ENCODE measurements at places on chromosomes 7 and 10.

- no peak for DNase-seq
Observed at GRCh38 chr7:4225361-4225771, 456.7 kb upstream of the FOXK1 start.

DNA sequence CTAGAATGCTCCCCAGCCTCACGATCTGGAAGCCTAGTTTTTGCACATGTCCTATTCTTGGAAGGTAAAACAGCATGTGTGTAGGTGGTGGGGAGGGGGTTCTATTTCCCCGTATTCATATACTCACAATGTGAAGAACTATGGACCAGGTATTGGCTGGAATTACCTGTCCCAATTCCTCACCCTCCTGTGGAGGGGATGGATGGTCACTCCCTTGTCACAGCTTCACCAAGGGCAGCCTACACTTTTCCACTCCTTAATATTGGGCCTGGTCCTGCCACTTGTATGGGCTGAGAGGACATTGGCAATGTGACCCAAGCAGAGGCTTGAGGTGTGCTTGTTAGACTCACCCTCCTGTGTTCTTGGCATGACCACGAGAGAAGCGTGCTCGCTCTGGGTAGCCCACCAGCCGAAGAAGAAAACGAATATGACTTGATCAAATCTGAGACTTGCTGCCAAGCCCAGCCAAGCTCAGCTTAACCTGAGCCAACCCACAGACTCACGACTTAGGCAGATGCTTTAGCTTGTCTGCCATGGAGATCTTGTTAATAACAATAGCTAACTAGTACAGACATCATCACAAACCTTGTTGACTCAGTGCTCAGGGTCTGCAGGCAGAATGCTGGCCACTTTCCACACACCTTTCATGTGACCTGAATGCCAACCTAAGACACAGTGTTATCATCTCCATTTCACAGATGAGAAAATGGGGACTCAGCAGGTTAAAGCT lies 17.2 kb downstream of the ZNF488 start:
- DNase-seq = no peak

GRCh38 chr7:133024596-133024995 lies 57.3 kb downstream of the CHCHD3 start:
- no peak for DNase-seq

DNA sequence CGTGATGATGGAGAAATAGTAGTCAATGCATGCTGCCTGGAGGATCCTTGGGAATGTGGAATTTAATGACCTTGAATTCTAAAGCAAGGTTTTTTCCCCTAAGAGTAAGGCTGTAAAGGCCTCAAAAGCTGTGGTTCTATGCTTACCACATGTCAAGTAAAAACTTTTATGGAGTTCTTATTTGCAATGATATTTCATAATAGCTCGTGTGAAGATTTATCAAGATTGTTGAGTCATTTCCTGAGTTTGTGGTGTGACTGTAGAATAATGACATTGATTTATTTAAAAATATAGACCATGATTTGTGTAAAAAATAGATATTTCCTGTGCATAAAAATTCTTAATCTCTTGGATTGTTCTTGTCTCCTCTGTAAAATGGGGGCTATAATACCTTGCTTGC lies 67.5 kb upstream of the SORCS1 start:
- no peak for DNase-seq

- DNase-seq = peak; percentile 68
Observed at GRCh38 chr10:61974601-61975390, 73.3 kb downstream of the ARID5B start.

DNA sequence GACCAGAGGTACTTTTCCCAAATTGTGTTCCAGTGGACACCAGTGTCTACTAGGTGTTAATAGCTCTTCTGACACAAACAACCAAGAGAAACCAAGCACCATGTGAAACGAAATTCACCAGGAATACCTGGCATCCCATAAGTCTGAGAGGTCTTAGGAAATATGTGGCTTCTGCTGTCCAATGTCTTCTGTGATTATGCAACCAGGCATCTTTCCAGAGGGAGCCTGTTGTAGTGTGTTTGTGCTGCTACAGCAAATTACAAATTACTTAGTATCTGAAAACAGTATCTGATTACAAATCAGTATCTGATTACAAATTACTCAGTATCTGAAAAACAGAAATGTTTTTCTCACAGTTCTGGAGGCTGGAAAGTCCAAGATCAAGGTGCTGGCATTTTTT lies 133.6 kb upstream of the NPVF start:
- DNase-seq = no peak

DNA sequence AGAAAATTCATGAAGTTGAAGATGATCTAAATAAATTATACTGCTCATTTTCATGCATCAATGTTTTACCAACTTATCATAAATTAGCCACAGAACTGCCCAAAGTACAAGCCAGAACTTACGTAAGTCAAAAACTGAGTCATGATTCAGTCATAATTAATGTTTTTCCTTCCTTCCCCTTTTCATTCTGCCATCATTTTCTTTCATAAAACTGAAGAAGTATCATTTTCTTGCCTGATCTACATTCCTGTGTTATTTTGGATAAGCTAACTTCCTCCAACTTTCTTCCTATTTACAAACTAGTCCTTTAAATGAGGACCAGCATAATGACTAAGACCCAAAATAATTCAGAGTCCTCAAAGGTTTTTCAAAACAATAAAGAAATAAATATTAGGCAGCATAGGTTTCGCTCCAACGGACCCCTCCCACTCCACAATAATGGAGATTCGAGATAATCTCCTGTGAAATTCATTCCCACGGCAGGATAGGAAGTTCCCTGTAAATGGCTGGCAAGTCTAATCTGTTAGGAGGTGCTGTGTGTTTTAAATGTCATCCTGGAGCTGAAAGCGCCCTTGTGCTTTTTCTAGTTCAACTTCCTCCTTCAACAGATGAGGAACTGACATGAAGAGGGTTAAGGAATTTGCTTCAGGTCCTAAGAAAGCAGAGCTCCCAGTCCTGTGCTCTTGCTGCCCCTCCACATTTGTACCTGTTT lies 218.9 kb downstream of the DOCK4 start:
- no peak for DNase-seq

GRCh38 chr7:36032361-36032818 lies 120.7 kb upstream of the EEPD1 start:
- no peak for DNase-seq

DNA sequence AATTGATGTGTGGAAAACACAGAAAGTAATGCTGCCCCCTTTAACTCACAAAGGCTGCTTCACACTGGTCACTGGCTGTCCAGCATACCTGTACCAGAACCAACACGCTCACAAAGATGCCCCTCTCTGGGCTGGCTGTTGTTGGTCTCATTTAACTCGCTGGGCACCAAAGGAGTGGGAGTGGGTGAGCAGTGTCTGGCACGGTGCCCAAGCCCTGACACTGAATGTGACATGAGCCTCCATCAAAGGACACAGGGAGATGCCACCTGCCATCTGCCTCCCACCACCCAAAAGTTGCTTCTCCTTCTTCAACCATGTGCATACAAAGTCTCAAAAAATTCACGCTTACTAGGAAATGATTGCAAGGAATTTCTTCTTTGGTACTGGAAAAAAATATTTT lies 86.8 kb downstream of the FGFR2 start:
- DNase-seq = no peak

DNA sequence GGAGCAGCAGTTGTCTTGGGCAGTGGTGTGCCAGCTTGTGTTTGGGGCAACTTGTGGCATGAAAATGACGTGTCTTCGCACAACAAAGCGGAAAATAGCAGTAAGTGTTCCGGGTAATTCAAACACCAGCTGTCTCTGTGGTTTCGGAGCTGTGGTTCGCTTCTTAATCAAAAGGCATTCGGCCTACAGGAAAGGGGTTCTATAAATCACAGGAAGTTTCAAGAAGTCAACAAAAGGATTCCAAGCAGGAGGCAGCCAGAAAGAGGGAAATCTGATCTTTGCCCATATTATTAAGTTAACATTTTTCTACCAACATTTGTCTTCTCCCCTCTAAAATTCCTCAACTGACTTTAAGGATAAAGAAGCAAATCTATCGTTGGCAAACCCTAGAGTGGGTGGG lies 353.4 kb downstream of the FGFR2 start:
- no peak for DNase-seq

- DNase-seq = no peak
Observed at GRCh38 chr7:68417002-68417401, 1181.3 kb upstream of the AUTS2 start.

GRCh38 chr7:2729031-2729892 lies 41.3 kb downstream of the AMZ1 start:
- no peak for DNase-seq

GRCh38 chr7:17681965-17682364 lies 258.3 kb downstream of the SNX13 start:
- no peak for DNase-seq

DNA sequence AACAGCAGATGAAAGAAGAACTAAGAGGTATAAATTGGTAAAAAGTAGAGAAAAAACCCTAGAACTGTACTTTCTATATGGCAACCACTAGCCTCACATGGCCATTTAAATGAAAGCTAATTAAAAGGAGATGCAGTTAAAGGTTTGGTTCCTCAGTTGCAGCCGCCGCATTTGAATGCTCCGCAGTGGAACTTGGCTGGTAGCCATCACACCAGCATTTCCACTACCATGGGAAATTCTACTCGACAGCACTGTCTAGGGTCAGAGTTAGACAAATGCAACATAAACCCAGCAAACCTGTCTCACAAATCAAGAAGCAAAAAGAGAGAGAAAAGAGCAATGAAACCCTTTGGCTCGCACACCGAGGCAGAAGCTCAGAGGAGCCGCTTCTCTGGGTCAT lies 29.7 kb downstream of the VIPR2 start:
- DNase-seq = no peak

DNA sequence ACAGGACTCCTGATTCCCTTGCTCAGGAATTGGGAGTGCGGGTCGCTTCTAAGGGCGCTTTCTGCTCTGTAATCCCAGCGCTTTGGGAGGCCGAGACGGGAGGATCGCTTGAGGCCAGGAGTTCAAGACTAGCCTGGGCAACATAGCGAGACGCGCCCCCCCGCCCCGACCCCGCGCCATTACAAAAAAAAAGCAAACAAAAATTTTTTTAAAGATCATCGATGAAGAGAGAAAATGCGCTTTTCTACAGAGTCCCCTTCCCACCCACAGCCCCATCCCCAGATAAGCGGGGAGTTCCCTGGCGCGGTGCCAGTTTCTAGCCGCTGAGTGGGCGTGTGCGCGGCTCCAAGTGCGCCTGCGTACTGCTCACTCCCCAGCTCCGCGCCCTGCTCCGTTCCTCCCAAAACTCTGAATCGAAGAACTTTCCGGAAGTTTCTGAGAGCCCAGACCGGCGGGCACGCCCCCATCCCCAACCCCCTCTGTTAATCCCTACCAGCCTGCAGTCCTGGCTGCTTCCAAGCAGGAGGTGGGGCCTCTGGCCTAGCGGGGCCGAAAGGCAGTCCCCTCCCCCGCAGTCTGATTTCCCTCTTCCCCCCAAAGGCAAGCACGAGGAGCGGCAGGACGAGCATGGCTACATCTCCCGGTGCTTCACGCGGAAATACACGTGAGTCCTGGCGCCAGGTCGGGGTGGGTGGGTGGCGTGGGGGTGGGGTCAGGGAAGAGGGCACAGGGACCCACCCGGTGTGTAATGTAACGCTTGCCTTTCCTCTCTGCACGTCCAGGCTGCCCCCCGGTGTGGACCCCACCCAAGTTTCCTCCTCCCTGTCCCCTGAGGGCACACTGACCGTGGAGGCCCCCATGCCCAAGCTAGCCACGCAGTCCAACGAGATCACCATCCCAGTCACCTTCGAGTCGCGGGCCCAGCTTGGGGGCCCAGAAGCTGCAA lies 1.0 kb downstream of the HSPB1 start:
- peak; percentile 65 for DNase-seq

- no peak for DNase-seq
Observed at GRCh38 chr10:118992496-118992895, 37.0 kb upstream of the NANOS1 start.

DNA sequence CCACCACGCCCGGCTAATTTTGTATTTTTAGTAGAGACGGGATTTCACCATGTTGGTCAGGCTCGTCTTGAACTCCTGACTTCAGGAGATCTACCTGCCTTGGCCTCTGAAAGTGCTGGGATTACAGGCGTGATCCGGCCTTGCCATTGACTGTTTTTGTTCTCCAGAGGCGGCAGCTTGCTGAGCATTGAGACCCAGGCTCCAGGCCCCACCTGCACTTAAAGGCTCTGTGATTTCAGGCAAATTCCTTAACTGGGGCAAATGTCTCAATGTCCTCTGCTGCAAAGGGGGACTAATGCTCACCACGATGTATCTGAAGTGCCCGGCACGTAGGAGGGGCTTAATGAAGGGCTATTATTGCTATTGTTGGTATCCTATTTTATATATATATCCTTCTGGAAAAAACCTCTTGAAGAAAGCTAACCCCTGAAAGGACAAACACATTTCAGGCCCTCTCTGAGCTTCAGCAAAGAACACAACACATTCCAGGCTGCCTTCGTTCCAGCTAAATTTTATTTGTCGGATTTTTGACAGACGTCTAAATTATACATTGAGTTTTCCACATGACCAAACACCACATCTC lies 29.0 kb downstream of the TRIM8 start:
- no peak for DNase-seq

GRCh38 chr7:90178679-90179278 lies 24.5 kb downstream of the STEAP1 start:
- peak; percentile 44 for DNase-seq
